ENCODE measurements at places on chromosomes 12 and 14.

- DNase-seq, result no peak
Observed at GRCh38 chr12:131194166-131194565, 240.5 kb downstream of the ADGRD1 start.

DNA sequence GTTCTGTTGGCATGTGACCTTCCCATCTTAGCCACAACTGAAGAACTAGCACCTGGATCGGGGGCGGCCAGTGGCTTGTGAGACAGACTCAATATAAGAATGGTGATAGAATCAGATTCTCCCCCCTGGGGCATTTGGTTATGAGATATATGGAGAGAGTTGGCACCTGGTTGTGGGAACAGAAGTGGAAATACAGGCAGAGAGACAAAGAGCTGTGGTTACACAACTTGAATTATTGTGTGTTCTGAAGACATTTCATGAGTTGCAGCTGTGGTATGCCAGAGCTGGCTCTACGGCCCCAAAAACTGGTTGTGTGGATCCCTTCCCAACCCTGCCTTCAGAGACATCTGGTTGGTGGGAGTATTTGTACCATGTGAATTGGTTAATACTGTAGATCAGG, 2.9 kb upstream of the MSRB3 start:
- DNase-seq, result no peak

- DNase-seq, result no peak
Observed at GRCh38 chr12:11762723-11763326, 113.4 kb downstream of the ETV6 start.

GRCh38 chr12:81819991-81820633, 61.0 kb upstream of the PPFIA2 start:
- DNase-seq, result no peak

DNA sequence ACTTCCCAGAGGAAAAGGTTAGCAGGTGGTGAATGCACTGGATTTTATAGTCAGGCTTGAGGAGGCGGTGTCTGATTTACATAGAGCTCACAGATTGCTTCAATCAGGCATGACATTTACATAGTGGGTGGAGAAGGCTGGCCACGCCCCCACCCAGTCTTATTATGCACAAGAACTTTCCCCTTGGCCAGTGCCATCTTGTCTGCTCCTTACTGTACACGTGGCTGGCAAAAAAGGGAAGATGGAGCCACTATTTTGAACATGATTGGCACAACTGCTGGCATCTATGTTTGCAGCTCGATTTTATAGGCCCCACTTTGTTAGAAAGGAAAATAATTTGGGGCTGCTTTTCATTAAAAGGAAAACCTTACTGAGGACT, 10.9 kb upstream of the LGMN start:
- DNase-seq, result peak; percentile 36

DNA sequence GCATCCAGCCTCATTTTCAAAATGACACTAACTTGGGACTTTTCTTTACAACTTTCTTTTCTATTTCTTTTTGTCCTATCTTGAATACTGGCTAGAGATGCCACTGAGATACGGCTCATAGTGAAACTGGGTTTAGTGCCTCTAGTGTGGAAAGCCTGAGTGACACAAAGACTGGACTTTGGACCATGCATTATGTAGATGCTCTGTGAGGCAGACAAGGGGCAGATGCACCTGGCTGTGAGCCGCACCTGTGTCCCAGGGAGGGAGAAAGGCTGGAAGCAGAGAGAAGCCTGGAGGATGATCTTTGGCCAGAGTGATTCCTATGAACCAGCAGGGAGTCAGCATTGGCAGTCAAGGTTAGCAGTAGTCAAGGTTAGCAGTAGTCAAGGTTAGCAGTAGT, 852.3 kb upstream of the TMEM132C start:
- no peak for DNase-seq

GRCh38 chr12:120363274-120363855, 5.6 kb downstream of the MSI1 start:
- peak; percentile 39 for DNase-seq

- DNase-seq, result no peak
Observed at GRCh38 chr12:120339256-120339655, 11.7 kb upstream of the PLA2G1B start.

GRCh38 chr12:5661811-5662210, 229.9 kb downstream of the NTF3 start:
- no peak for DNase-seq

- DNase-seq, result no peak
Observed at GRCh38 chr14:99601361-99601831, 2.6 kb downstream of the CCDC85C start.

DNA sequence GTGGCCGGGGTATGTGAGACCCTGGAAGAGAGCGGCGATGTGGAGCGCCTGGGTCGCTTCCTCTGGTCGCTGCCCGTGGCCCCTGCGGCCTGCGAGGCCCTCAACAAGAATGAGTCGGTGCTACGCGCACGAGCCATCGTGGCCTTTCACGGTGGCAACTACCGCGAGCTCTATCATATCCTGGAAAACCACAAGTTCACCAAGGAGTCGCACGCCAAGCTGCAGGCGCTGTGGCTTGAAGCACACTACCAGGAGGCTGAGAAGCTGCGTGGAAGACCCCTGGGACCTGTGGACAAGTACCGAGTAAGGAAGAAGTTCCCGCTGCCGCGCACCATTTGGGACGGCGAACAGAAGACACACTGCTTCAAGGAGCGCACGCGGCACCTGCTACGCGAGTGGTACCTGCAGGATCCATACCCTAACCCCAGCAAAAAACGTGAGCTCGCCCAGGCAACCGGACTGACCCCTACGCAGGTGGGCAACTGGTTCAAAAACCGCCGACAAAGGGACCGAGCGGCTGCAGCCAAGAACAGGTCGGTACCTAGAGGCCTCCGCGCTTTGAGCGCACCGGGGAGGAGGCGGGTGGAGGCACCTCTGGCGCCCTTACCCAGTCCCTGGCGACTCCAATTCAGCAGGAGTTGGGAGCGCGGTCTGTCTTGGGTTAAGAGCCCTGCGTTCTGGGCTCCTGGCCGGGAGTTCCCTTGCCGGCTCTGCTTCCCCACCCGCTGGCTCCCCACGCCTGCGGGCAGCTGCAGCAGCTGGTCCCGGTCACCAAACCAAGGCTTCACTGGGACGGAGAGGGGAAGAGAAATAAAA, 700 bp downstream of the SIX6 start:
- no peak for DNase-seq
